Erythroblast (primary cell): ENCODE measurements at places on chromosomes 12 and 14.
A peak's percentile ranks its signal among the peaks of the same experiment; 100 is the strongest.

- DNase-seq: no peak
Observed at GRCh38 chr12:88665071-88665470, 84.8 kb upstream of the KITLG start.

GRCh38 chr14:105091054-105091516 is 25.9 kb upstream of the GPR132 start:
- no peak for DNase-seq

DNA sequence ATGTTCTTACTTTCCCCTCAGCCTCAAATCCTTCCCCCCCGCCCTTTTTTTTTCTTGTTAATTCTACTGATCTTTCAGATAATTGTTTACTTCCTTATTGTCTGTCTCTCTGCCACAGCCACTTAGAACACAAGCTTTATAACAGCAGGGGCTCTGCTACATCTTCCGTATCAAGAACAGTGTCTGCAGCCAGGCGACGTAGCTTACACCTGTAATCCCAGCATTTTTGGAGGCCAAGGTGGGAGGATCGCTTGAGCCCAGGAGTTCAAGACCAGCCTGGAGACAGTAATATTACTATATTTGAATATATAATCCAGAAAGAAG is 5.4 kb downstream of the SOS2 start:
- no peak for DNase-seq

DNA sequence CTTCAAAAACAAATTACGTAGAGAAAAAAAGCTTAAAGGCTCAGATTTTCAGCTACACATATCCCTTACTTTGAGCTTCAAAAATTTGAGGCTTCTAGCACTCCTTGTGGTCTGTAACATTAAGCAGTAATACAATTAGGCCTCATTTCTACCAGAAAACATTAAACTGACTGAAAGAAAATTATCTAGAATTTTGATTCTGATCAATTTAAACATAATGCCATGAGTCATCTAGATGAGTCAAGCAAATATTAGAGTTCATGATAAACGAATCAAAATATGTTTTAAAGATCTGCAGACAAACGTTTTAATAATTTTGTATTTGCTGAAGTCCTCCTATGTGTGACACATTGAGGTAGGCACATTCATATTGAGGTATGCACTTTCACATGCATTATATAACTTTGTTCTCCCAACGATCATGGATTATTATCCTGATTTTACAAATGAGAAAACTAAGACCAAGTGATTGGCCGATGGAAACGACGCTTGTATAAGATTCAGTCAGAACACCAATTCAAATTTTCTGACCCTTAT is 4.3 kb downstream of the OSBPL8 start:
- DNase-seq: no peak

GRCh38 chr14:23181946-23182345 is 1.5 kb downstream of the SLC7A8 start:
- DNase-seq: no peak

- DNase-seq: no peak
Observed at GRCh38 chr12:88958946-88959345, 378.7 kb upstream of the KITLG start.

DNA sequence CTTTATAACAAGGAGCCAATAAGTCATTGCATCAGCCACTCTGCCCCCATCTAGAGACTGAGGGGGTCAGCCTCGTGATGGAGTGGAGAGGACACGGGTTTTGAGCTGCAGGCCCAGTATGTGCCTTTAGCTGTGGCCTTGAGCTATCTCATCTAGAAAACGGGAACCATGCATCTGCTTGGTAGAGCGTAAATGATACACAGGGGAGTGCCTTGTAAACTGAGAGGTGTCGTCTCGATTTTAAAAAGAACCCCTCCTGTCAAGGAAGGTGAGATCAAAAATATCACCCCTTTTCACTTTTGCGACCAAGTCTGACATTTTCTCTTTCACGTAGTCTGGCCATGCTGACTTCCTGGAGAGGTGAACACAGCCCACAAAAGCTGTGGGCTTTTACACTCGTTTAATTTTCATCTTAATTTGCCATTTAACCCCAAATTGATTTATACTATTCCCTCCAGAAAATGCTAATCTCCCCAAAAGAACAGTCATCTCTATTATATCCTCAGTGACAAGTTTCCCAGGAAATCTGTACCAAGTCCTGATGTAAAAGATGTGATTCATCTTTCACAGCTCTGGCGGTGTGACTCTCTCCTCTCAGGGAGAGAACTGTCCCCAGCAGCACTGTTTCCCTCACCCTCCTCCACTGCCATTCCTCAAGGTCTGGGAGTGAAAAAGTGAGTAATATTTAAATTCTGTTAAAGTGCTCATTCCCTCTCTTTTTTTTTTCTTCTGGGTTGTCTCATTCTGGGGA is 30.6 kb downstream of the VCPKMT start:
- no peak for DNase-seq

- no peak for DNase-seq
Observed at GRCh38 chr14:22980672-22981089, 1.7 kb downstream of the AJUBA start.

GRCh38 chr12:12016284-12017100 is 54.2 kb upstream of the BCL2L14 start:
- no peak for DNase-seq

DNA sequence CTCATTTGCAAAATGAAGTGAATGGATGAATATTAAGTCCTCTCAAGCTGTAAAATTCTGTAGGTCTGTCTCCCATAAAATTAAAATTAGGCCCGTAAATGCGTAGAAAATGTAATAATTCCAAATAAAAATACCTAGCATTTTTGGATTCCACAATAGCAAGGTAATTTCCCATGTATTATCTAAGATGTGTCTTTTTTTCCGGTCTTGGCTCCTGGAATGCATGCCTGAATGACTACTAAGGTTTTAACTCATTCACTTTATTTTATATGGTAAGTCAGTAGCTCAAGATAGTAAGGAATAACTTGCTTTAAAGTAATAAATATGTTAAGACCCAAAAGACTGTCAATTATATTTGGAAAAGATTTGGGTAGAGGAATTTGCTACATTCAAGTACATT is 11.1 kb downstream of the TXNRD1 start:
- no peak for DNase-seq

DNA sequence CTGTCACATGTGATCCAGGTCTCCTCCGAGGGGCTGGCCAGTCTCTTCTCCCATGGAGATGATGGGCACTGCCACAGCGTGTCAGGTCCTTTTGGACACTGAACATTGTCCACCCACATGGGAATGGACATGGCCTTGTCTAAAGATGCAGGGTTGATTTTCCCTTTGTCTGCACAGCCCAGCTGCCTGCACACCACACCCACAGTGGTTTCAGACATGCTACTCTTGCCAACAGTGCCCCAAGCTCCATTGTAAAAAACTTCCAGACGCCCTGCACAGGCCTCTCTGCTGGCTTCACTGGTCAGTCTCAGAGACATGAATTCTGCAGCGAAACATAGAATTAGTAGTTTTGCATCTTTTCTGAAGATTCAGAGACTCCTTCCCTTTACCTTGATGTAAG is 18.5 kb downstream of the CD163 start:
- no peak for DNase-seq

GRCh38 chr12:130087222-130087621 is 75.0 kb upstream of the FZD10 start:
- no peak for DNase-seq

GRCh38 chr12:52446367-52447045 is 5.4 kb downstream of the KRT6B start:
- DNase-seq: no peak

GRCh38 chr12:20493934-20494333 is 125.6 kb downstream of the PDE3A start:
- no peak for DNase-seq

DNA sequence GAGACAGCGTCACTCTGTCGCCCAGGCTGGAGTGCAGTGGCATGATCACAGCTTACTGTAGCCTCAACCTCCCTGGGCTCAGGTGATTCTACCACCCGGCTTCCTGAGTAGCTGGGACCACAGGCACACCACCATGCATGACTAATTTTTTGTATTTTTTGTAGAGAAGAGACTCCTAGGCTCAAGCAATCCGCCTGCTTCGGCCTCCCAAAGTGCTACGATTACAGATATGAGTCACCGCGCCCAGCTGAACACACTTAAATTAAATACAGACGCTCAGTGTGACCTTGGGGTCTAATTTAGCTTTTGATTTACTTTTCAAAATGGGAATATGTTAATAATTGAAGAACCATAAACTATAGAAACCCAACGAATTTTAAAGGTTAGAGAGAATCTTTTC is 77.2 kb downstream of the C2CD5 start:
- no peak for DNase-seq

GRCh38 chr12:120750806-120751205 is 25.2 kb downstream of the ACADS start:
- DNase-seq: no peak

- no peak for DNase-seq
Observed at GRCh38 chr14:51335531-51335930, 95.5 kb downstream of the TMX1 start.

- DNase-seq: no peak
Observed at GRCh38 chr12:3461391-3461790, 29.6 kb upstream of the PRMT8 start.

DNA sequence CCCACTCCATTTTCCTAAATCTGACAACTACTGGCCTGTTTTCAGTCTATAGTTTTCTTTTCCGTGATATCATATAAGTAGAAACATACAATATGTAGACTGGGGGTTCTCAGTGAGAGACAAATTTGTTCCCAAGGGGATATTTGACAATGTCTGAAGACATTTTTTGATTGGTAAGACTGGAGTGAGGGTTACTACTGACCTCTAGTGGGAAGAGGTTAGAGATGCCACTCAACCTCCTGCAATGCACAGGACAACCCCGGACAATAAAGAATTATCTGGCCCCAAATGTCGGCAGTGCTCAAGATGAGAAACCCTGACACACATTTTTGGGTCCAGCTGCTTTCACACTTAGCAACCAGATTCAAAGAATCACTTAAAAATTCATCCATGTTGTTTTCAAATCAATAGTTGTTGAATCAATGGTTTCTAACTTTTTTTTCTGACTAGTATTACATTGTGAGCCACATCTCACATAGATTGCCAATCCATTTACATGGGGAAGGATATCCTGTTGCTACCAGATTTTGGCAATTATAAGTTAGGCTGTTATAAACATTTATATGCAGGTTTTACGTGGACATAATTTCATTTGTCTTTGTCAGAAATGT is 307.1 kb downstream of the RPL10L start:
- DNase-seq: peak; percentile 5

GRCh38 chr12:20748198-20748597 is 53.1 kb downstream of the SLCO1C1 start:
- no peak for DNase-seq

DNA sequence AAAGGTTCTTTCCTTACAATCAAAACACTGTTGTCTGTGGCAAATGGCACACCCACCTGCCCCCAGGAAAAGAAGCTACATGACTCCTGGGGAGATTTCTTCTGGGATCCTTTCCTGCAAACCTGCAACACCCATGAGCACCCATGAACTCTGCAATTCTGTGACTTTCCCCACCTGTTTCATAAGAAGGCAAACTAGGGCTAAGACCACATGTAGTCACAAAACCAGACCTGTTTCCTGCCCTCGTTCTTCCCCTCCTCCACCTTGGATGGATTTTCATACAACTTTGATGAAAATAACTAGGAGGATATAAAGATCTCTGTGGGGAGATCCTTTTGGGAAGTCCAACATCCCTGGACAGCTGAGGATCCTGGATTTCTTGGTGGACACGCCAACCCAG is 1084.7 kb downstream of the BCL11B start:
- DNase-seq: no peak

DNA sequence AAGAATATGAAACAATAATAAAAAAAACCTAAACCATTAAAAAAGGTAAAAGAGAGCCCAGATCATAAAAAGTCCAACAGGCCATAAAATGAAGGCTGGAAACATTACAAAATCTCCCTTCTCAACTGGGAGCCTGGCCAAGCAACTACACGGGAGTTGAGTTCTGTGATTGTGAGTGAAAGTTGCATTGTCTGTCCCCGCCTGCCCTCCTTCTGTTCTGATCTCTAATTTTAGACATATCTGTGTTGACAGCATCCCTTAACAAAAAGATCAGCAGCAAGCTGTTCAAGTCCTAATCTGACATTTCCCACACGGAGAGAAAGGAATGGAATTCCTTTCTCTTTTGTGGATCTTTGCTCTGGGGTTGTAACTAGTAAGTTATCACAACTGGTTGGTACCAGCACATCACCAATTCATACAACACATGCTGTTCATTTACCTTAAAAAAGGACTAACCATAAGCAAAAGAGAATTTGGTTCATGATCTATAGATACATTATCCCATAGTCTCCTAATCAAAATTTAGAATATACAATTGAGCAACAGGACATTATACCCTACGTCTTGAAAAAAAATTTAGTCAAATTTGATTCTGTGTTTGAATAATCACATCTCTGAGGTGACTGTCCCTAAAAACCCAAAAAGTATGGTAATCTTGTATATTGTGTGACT is 205.1 kb upstream of the GZMB start:
- DNase-seq: no peak

- peak; percentile 50 for DNase-seq
Observed at GRCh38 chr12:2057041-2057794, 4.4 kb downstream of the CACNA1C start.

GRCh38 chr14:23129759-23130316 is 10.8 kb upstream of the CEBPE start:
- DNase-seq: no peak

DNA sequence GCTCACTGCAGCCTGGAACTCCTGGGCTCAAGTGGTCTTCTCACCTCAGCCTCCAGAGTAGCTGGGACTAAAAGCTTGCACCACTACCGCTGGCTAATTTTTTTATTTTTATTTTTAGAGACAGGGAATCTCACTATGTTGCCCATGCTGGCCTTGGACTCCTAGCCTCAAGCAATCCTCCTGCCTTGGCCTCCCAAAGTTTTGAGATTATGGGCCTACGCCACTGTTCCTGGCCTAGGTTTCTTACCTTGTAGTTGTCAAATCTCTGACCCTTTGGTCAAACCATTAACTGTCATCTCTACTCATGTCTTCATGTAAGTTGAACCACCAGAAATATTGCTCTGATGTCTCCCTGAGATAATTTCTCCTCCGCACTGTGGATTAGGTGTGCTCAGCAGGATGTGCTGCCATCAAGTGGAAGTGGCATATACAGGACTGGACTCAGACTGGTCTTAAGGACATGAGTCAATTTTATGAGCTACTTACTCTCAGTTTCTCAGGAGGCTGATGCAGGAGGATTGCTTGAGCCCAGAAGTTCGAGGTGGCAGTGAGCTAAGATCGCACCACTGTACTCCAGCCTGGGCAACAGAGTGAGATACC is 28.5 kb downstream of the ACTR6 start:
- DNase-seq: peak; percentile 7

DNA sequence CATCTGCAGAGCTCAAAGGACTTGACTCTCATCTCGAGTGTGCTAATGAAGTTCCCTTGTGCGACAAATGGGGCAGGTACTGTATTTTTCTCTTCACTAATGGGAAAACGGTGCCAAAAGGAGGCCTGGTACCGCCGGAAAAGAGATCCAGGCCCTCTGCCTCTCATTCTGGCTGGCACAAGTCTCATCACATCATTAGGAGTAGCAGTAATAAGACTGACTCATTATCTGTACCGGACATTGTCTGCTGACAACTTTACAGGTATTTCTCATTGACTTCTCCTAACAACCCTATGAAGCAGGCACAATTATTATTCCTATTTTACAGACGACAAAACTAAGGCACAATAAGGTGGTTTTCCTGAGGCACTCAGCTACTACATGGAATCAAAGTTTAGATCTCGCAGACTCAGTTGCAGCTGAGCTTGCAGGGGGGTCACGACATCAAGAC is 668 bp downstream of the APPL2 start:
- DNase-seq: peak; percentile 69
